ENCODE measurements at places on chromosomes 7 and 10.

GRCh38 chr7:40827222-40828085 lies 692.6 kb downstream of the SUGCT start:
- peak; percentile 52 for DNase-seq

- DNase-seq = no peak
Observed at GRCh38 chr10:43969506-43969905, 320.8 kb upstream of the ZNF32 start.

DNA sequence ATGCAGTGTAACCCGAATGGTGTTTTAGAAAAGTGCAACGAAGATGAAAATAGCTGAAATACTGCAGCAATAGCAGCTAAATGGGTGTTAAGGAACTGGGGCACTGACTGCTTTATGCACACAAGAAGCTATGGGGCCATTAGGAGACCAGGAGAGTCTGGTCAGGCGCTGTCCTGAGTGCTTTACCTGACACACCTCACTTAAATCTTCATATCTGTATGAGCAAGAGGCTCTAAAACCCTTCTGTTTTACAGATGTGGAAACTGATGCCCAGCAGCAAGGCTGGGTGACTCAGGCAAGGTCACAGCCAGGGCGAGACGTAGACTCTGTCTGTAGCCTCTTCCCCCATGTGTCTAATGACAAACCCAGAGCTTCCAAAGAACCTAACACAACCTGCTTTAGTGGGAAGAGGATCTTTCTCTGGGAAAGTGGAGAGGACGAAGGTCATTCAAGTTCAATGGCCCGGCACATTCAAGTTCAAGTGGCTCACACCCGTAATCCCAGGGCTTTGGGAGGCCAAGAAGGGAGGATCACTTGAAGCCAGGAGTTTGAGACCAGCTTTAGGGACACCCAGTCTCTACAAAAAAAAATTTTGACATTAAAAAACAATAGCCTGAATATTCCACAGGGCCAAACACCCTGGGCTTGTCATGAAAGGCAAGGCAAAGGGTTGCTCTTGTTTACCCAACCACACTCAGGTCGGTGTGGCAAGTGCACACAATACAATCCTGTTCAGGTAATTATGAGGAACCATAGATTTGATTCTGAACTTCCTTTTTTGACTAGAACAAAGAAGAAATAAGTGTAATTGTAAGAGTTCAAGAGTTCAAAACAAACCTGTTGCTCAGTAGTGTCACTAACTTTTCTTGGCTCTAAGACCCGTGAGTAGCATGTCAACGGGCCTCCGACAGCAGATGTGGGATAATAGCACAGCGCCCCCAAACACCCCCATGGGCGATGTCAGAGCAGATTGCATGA lies 53.7 kb upstream of the KLF6 start:
- no peak for DNase-seq

DNA sequence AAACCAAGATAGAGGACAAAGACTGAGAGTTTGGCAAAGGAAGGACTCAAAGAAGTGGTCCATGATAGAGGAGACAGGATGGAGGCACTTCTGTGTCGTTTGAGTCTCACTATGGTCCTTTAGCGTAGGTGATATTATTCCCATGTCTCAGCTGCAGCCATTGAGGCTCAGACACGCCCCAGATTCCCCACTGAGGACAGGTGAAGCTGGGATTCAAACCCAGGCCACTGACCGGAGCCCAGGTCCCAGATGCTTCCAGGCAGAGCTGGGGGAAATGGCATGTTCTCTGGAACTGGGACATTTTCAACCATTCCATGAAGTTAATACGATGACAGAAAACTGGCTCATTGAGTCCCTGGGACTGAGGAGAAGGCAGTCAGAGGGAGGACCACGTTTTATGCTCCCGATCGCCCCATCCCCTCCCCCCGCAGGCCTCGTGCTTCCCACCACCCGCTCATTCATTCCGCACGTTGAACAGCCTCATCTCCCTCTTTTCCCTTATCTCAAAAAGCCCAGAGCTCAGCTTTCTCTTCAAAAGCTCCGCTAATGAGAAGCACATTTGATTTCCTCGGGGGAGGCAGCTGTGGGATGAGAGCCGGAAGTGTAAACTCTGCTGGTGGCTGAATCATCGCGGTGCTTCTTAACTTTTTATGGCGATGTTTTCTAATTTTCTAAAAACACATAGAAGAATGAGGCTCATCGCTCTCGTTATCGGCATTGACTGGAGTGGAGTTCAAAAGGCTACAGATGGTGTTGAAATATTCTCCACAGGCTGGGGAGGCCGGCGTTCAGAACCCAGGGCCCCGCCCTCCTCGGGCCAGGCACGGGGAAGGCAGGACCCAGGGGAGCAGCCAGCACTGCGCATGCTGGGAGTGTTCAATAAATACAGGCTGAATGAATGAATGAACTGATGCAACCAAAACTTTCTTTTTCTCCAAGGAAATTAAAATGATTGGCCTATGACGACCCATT lies 64.0 kb downstream of the OAT start:
- DNase-seq = peak; percentile 63

DNA sequence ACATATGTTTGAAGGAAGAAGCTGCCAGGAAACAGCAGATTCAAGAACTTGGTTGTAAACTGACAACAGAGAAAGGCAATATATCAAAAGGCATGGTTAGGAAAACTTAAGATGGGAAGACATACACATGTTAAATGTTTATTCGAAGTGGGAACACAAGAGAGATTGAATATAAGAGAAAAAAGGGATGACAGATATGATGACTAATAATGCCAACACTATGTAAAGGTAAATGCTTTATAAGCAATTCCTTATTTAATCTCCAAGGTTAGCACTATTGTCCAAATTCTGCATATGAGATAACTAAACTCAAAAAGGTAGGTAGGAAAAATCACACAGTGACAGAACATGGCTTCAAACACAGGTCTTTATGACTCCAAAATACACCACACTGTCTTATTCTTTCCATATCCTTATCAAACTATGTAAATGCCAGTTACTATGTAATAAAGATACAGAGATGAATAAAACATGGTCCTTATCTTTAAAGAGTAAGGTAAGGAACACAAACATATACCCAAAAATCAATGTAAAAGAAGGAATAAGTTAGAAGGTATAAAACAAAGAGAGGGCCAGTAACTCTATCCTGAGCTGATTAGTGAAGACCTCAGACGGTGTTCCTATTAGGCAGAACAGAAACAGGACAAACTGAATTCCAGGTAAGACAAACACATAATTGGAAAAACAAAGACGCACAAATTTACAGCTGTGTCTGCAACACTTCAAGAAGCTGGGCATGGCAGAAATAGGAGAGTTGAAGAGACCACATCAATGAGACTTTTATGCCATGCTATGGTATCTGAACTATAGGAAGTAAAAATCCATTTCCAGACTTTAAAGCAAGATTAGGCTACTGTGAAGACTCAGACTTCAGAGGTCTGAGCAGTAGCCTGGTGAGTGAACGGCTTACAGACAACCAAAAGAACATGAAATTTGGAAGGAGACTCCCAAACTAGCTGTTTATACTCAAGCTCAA lies 56.1 kb downstream of the ABI1 start:
- no peak for DNase-seq

DNA sequence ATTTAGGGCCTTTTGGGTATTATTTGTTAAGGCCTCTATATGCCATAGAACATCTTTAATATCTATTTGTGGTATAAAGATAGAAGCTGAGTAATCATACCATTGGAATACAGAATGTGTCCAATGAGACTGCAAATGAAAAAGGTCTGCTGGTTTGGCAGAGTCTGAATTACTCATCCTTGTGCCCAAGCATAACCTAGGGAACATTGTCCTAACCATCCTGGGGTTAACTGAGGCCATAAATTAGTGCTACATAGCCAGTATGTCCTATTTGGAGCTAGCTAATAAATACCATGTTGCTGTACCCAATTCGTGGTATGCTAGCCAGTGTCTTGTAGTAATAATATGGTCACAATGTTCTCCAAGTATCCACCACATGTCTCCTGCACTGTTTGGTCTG lies 117.1 kb downstream of the ANKRD26 start:
- no peak for DNase-seq

DNA sequence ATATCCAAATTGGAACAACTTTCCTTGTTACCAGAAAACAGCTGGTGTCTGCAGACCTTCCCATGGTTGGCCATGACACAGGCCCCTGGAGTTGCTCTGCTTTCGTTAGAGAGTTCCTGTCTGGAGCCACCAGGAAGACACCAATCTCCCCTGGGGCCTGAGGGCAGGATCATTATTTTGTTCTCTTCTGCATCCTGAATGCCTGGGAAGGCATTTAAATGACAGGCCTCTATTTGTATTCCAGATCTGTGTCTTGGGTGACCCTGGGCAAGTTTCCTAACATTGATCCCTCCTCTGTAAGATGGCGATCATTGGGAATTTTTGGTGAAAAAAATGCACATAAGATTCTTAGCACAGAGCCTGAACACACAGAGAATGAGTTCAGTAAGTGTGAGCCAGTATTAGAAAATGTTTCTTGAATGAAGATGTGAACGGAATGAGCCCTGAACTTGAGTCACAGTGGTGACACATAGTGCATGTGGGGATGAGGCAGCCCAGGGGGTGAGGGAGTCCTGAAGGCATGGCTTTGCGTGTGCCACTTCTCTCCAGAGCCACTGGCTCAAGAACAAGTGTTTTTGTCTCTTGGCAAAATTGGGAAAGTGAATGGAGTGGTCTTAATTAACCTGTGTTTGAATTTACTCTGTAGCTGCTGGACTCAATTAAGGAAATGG lies 28.4 kb downstream of the BMPER start:
- DNase-seq = peak; percentile 73

DNA sequence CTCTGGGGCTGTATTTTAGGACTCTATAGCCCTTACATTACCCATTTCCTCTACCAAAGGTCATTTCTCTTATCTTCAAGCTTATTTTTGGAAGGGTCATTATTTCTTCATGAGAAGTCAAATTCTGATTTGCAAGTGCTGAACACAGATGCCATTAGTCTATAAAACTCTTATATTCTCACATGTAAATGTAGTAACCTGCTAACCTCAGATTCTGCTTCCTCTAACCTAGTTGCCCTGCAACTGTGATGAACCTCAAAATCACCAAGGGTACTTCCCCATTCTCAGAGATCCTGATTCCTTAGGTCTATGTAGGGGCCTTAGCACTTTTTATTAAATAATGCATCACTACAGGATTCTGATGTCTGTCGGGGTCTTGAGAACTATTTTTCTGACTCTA lies 6.3 kb downstream of the FAS start:
- no peak for DNase-seq

GRCh38 chr10:68435803-68436202 lies 28.7 kb upstream of the RUFY2 start:
- DNase-seq = no peak

DNA sequence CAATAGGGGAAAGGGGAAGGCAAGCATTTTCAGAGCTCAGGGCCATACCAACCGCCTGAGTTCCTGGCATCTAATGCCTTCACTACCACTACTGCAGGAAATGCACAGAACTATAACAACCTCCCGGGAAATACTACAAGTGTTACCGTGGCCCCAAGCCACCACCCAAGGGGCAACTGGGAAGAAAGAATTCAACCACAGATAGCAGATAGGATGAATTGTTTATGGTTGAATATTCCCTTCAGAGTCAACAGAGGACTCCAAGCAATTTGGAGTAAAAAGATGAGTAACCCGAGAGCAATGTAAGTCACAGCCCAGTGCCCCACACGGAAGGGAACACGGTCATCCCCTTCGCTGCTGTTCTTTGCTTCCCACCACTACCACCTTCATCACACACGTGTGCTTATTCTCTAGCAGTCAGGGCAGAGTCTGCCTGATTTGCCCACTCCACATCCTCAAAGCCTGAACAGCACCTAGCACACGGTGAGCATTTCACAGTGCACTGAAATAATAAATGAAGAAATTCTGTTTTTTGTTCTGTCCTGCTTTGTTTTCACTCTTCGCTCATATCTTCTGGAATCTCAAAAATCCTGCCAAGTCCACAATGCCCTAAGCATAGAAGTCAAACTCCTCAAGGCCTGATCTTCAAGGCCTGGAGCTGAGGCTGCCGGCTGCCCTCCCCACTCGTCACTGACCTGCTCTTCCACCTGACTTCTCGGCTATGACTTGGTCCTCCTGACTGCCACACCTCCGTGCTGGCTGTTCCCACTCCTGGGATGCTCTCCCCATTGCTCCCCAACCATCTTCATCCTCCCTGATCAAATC lies 221.1 kb downstream of the KCNMA1 start:
- peak; percentile 99 for DNase-seq

- no peak for DNase-seq
Observed at GRCh38 chr10:1361411-1362105, 305.4 kb downstream of the WDR37 start.

GRCh38 chr7:87852306-87852705 lies 23.9 kb downstream of the SLC25A40 start:
- no peak for DNase-seq

DNA sequence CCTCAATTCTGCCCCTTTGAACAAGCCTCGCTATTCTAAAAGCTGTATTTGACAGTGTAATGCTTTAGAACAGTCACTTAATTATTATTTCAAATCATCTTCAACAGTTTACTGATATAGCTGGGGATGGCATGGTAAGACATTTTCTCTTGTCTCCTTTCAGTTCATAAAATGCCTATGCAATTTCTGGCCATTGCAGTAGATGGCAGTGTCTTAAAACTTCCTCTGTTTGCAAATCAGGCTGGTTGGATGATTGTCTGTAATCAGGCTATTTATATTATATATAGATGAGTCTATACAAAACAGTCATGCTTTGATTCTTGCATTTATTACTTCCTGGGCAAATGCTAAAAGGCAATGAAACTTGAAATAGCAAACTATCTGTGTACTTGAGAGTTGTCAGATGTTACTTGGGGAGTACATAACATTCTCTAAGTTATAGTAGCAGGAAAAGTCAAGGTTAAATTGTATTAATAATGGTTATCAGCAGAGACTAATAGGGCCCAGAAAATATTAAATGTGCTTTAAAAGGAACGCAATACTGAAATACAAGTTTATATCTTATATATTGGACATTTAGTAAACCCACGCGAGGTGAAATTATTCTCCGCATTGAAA lies 55.5 kb upstream of the LHFPL3 start:
- peak; percentile 37 for DNase-seq

DNA sequence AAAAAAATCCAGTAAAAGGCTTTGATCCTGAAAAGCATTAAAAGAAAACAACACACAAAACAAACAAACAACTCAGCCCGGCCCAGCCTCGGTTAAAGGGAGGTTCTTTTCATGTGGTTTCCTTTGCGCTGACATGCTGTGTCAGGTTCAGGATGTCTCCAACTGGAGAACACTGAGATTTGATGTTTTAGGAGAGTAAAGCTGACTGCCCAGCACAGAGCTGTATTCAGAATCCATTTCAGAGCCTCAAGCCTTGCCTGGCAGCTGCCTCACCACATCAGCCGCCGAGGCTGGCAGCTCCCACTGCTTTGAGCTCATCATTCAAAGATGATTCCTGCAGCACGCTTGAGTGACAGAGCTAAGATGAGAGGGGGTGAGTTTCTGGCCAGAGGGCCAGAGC lies 205.8 kb upstream of the LYZL1 start:
- peak; percentile 56 for DNase-seq

- DNase-seq = no peak
Observed at GRCh38 chr7:64651203-64651602, 14.7 kb upstream of the ZNF107 start.

- no peak for DNase-seq
Observed at GRCh38 chr10:133160826-133161471, 930 bp downstream of the KNDC1 start.

GRCh38 chr10:21217748-21218367 lies 307.6 kb downstream of the SKIDA1 start:
- DNase-seq = no peak
